ENCODE measurements at places on chromosomes 16 and 17.

DNA sequence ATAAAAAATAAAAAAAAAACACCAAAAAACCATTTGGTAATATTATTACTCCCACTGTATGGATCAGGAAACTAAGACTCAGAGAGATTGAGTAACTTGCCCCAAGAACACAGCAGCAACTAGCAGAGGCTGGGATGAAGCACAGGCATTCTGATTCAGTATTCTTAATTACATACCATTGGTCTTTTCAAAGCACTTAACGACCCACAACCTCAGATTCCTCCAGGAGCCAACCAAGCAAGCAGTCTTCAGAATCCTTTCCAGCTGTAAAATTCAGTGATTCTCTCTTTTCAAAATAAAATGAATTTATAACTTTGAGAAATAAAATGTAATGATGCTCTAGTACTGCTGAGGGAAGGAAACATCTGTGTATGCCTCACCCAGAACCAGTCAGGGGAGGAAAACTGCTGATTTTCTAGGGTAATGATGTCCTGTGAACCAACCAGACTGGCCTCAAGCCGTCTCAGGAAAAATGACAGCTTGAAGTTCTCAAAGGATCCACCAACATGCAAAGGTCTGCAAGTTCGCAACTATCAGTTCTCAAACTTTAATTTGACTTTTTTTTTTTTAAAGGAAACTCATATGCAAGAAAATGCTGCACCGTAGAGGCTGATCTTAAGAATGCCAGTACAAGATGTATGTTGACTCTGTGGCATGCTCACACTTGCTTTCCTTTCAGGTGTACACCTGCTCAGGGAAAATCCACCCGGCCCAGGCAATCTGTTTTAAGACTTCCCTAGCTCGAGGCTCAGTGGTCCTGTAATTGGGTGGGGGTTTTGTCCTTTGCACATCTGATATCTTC, 9.0 kb downstream of the CUEDC1 start:
- no peak for DNase-seq

GRCh38 chr16:54287131-54288029, 793 bp upstream of the IRX3 start:
- DNase-seq = no peak

GRCh38 chr17:71869841-71870545, 250.8 kb upstream of the SOX9 start:
- no peak for DNase-seq

DNA sequence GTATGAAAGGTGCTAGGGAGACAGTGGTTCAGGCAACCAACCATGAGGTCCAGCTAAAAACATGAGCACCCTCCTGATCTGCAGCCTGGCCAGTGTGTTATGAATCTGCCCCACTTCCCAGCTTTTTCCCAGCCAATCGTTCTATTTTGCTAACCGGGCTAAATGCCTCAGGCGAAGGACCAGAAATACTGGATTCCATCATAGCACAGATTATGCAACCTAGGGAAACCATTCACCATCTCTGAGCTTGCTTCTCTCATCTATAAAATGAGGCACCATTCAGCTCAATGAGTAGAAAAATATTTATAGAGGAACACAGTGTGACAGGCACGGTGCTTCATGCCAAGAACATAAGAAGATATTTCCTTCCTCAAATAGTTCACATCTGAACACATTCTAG, 45.2 kb upstream of the NUDT7 start:
- DNase-seq = no peak

DNA sequence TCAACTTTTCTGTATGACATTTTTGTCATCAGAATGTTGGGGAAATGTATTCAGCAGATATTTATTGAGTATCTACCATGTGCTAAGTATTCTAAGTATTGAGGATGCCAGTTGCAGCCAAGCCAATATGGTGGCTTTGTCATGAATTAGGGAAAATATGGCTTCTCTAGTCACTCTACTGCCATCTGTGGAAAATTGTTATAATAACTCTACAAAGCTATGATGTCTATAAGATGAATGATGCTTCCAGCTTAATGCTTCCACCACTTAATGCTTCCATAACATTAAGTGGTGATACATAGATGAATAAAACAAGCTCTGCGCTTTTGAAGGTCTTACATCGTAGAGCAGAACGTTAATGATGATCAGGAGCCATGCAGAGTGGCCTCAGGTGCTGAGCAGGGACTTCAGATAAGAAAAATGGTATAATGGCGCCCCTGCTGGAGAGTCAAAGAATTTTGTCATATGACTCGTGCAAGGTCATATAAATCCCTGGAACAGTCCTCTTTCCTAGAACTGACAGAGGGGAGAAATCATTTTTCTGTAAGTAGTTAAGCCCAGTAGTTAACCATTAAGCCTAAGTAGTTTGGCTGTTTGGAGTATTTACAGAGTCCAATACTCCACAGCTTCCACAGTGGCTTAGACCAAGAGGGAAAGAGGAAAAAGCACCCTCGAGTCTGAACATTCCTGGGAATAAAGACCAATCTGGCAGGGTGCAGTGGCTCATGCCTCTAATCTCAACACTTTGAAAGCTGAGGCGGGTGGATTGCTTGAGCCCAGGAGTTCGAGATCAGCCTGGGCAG, 2.7 kb upstream of the TMIGD1 start:
- DNase-seq = no peak

GRCh38 chr17:17024778-17025300, 17.4 kb upstream of the MPRIP start:
- no peak for DNase-seq

DNA sequence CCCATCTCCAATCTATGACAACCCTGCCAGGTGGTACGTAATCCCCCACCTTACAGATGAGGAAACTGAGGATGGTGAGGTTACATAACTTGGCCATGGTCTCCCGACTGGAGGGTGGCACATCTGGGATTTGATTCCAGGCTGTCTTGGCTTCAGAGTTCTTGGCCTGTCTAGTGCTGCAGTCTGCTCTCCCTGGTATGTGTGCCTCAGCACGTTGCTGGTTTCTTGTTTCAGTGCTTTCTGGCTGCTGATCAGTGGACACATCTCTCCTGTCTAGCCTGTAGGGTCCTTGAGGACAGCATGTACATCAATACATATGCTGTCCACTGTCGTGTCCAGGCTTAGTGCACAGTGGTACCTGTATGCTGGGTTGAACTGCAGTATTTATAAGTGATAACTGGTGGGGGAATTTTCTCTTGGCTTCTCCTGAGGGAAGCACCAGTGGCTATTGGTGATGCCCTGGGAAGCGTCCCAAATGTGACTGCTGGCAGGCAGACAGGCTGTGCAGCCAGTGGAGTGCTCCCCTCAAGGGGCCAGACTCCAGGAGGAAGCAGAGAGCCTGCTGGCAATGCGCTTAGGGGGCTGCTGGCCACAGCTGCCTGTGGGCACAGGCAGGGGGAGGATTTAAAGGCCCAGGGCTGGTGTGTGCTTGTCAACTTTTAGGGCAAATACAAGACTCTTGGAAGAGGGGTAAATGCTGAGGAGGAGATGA, 14.4 kb downstream of the CTRL start:
- DNase-seq = no peak

DNA sequence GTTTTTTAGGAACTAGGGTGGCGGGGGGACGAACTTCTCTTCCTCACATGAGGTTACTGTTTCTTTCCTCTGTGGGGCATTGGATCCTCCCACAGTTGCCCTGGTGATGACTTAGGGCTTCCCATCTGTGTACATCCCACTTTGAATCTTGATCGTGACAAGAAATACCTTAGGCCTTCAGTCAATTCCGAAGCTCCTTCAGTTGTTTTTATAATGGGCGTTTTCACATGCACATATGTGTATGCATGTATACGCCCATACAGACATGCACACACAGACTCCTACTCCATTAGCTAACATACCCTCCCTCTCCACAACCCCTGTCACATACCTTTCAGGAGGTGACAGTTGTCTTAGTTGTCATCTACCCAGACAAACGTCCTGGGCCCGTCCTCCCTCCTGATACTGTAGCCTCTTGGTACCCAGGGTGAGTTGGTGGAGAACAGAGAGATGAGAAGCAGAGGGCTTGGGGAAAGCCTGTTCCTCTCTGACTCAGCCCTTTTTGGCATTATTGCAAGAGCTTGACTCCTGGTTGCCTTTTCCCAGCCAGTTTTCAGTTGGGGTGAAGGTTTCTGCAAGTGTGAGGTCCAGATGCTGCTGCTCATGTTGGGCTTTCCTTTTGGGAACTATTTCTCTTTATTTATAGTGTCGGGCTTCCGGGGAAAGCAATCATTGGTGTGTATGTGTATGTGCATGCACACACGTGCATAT, 2.2 kb upstream of the AOC2 start:
- no peak for DNase-seq

GRCh38 chr16:77881355-77882030, 93.1 kb downstream of the VAT1L start:
- no peak for DNase-seq

DNA sequence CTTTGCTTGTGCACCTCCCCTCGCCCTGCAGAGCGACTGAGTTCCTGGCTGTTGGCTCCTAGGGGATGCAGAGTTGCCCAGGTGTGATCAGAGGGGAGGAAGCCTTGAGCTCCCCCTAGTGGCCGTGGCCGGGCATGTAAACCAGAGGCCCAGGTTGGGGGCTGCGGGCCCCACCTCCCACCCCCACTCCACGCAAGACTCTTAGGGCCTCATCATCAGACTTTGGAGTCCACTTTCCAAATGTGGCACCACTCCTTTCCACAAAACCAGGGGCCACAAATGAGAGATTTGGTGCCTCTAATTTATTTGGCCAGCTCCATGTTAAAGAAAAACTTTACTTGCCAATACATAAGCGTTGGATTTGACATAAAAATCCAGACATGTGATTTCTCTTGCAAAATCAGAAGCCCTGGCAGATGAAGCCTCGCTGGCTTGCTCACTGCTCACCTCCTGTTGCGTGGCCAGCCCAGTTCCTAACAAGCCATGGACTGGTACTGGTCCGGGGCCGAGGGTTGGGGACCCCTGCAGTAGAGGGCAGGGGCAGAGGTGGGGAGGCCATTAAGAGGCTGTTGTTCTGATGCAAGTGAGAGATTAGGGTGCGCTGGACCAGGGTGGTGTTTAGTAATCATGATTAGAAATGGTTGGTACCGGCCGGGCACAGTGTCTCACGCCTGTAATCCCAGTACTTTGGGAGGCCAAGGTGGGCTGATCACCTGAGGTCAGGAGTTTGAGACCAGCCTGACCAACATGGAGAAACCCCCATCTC, 28.7 kb upstream of the GAS7 start:
- DNase-seq = peak; percentile 16

DNA sequence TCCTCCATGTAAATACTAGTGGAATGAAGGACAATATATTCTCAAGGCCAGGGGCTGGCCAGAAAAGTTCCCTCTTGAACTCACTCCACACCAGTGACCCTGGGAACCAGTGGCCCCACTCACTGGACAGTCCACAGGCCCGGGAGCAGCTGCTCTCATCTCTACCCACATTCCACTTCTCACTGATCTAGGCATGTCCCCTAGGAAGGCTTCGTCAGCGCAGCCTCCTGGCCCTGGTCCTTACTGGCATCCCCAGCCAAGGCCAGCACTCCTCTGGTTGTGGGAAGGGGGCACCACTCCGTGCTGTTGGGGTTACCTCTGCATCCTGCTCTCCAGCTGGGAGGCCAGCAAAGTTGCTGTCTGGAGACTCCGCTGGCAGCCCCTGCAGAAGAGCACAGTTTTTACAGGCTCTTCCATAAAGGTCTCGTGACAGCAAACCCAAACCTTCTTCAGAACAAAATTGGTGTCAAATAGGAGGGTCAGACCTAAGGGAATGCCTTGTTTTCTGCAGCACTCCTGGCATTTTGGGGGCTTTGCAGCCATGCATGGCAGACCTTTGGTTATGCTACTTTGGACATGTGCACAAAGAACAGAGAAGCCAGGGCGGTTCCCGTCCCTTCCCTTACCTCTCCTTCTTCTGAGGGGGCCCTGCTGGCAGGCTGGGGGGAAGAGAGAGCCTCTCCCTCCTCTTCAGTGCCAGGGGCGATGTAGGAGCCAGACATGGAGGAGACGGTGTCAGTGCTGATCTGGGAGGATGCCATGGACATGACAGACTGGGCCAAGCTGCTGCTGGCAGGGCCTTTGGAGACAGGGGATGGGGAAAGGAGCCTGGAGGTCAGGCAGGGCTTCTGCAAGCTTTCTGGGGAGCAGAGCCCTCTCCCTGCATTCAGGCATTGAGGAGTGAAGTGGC, 14.1 kb upstream of the FOXJ1 start:
- no peak for DNase-seq

GRCh38 chr17:78947235-78948149, 22.3 kb upstream of the TIMP2 start:
- DNase-seq = no peak

- DNase-seq = no peak
Observed at GRCh38 chr16:72291121-72291520, 119.2 kb upstream of the PMFBP1 start.

DNA sequence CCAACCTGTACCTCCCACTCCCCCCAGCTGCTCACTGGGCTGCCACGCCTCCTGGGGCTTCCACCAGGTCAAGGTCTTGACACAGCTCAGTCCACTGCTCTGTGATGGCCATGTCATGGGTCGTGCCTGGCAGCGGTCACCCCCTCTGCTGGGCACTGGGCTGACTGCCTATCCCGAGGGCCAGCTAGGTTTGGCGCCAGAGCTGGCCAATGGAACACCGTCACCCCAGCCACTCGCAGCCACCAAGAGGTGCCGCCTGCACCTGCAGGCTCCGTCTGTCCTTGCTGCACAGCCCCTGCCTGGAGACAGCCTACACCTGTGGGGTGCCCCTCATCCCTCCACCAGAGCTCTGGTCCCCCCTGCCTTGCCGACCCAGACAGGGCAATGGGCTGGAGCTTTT, 4.5 kb upstream of the RAB40C start:
- DNase-seq = no peak

DNA sequence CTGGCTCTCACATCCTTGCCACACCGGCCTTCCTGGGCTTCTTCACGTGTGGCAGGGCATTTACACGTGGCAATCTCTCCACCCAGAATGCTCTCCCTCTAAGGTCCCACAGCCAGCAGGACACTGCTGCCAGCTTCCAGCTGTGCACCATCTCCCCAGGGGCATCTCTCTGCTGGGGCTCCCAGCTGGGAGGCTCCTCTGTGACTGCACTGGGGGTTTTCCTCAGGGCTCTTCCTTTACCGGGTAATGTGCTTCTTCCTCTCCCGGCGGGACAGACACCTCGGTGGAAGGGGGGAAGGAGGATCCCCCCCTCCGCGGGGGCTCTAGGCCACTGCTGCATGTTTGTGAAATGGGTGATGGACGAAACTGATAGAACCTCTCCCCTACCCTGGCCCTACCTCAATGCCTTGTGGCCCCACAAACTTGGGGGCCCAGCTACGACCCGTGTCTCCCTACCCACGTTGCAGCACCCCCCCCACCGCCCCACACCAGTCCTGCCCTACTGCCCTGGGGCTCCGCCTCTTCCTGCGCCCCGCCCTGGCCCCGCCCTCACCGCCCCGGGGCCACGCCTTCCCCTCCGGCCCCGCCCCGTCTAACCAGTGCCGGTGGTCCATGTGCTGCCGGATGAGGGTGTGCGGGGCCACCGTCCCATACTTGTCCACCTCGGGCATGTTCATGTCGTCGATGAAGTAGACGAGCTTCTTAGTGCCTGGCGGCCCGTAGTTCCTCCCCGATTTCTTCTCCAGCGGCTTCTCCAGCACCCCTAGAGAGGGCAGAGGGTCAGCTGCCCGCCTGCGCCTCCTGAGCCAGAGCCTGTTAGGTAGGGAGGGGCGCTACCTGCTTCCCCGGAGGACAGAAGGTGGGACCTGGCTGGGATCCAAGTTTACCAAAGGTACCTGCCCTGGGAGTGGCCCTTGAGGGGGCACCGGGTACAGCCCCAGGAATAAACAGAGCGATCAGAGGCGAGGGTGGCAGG, 92.6 kb downstream of the DNAH17 start:
- peak; percentile 31 for DNase-seq

GRCh38 chr16:76531236-76531635, 254.0 kb downstream of the CNTNAP4 start:
- no peak for DNase-seq

Measured in stimulated activated CD8-positive, alpha-beta memory T cell treated with anti-CD3 and anti-CD28 coated beads, Interleukin-7, amount 100 ng/mL, for 24 hours (primary cell).